Natural killer cell treated with Interleukin-12 subunit alpha and Interleukin-12 subunit beta and Interleukin-15 and Interleukin-18, amount 100 ng/mL, for 72 hours (primary cell): ENCODE measurements at places on chromosomes 12 and 14.

GRCh38 chr14:54489318-54489683 lies 521 bp upstream of the GMFB start:
- DNase-seq: no peak

GRCh38 chr12:115355301-115355700 lies 671.3 kb upstream of the TBX3 start:
- DNase-seq: no peak

DNA sequence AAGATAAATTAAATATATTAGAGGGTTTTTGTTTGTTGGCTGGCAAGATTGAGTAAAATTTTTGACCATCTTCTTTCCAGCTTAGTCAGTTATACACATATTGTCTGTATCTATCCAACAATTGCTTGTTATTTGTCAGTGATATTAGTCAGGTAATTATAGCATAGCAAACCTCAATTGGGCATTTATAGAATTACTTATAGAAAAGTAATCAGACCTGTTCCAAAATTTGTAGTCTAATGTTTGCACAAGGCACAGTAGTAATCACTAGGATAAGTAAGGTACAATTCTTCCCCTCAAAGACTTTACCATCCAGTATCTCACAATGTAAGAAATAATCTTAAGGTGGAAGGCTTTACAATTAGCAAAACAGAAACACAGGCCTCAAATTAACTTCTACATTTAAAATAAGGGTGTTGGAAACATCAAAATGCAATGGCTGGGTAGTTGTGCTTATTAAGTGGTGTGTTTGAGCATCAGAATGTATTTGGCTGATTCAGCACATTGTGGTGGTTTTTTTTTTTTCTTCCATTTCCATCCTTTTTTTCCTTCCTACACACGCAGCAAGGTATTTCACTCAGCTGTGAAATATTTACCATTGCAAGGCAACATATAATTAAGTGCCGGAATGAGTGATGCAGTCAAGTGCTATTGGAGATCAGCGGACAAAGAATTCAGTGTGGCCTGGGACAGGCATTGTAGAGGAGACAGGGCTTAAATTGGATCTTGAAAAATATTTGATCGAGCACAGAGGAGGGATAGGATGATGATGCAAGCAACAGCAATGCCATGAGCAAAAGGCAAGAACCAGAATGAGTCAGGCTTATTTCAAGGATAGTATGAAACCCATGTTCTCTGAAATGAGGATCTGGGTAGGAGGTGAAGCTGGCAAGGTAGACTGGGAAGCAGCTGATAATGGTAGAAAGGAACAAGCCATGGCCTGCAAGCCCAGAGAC lies 178.2 kb downstream of the AKAP6 start:
- no peak for DNase-seq

DNA sequence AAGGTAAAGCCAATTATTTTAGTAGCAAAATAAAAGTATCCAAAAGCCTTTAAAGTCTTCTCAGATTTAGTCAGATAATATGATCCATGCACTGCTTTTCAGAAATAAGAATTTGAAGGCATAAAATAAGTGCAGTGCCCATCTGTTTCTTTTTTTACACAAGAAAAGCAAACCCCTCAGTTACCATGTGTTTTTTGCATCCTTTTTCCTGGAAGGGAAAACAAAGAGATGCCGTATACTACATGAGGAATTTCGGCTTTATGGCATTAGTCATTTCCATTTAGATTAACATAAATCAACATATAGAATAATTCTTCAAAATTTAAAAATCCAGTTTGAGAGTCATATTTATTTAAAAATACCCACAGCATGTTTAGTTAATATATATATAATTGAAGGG lies 70.0 kb upstream of the GNPNAT1 start:
- no peak for DNase-seq

- no peak for DNase-seq
These were observed 32.7 kb upstream of the AKAP6 start for GRCh38 chr14:32296366-32296765.

- no peak for DNase-seq
These were observed 1.1 kb downstream of the ARHGAP5 start for GRCh38 chr14:32078023-32078857.

- DNase-seq: no peak
These were observed 177.1 kb downstream of the ETV6 start for GRCh38 chr12:11826574-11826973.

GRCh38 chr14:104542871-104543830 lies 36.4 kb upstream of the C14orf180 start:
- DNase-seq: no peak

GRCh38 chr12:3897371-3897971 lies 24.3 kb upstream of the PARP11 start:
- DNase-seq: no peak

DNA sequence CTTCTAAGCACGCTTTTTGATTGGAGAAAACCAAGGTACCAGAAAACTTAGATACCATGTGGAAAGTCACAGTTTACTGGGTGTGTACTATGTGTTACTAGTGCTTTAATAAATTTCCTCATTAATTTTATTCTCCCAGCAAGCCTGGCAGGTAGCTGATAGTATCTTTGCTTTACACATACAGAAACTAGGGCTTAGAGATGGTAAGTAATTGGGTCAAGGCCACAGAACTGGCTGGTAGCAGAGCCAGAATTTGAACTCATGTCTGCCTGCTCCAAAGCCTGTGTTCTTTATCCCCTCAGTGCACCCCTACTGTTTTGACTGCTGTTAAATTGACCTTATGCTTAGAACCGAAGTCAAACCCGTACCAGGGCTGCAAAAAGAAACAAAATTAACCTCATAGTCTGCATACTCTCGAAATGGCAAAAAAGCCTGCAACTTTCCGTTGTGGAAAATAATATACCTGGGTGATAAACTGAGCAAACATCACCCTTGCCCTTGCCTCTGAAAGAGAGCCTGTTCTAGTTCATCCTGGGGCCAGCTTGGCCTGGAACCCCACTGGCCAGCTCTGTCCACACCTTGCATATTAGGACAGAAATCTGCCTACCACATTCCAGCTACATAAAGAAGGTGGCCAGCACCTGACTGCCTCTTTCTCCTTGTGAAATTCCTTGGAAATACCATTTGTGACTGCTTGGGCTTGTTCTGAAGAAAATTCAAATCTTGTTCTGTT lies 118.9 kb downstream of the ETV6 start:
- no peak for DNase-seq

GRCh38 chr12:113070117-113070906 lies 13.8 kb downstream of the DTX1 start:
- DNase-seq: no peak
